ENCODE measurements at places on chromosomes 16 and 17.

DNA sequence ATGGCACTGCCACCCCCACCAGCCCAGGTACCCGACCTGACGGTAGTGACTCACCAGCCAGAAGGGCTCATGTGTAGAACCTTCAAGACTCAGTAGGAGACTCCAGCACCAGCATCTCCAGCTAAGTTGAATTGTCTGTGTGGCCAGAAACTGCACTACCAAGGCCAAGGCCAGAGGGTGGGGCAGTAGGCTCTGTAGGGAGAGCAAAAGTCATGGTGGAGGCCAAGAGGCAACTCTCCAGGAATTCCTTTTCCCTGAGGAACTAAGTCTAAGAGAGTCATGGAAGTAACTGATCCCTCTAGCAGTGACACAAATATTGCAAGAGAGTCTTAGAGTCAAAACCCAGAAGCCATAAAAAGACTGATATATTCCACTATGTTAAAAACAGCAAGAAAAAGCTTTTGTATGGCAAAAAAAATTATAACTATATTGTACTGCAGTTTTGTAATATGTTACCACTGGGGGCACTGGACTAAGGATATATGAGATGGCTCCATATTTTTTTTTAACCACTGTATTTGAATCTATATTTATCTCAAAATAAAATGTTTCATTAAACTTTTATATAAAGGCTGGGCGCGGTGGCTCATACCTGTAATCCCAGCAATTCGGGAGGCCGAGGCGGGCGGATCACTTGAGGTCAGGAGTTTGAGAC lies 30.2 kb upstream of the GUCY2D start:
- no peak for DNase-seq

GRCh38 chr17:81741594-81742452 lies 29.7 kb downstream of the SLC25A10 start:
- no peak for DNase-seq

- no peak for DNase-seq
Measured at GRCh38 chr17:72193391-72194106, 72.7 kb downstream of the SOX9 start.

DNA sequence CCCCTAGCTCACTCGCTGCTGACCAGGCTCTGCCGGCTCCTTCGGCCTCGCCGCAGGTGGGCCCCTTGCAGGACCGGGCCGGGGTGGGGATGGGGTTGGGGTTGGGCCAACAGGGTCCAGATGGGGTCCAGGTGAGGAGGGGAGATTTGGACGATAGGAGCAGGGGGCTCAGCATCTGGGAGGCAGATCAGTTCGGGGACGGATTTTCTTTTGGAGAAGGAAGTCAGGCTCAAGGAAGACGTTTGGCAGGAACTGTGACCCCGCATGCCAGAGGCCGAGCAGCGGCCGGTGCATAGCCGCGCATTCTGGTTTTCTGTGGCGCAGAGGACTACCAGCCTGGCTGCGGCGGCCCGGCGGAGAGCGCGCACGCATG lies 845 bp upstream of the ALDOA start:
- DNase-seq = no peak

DNA sequence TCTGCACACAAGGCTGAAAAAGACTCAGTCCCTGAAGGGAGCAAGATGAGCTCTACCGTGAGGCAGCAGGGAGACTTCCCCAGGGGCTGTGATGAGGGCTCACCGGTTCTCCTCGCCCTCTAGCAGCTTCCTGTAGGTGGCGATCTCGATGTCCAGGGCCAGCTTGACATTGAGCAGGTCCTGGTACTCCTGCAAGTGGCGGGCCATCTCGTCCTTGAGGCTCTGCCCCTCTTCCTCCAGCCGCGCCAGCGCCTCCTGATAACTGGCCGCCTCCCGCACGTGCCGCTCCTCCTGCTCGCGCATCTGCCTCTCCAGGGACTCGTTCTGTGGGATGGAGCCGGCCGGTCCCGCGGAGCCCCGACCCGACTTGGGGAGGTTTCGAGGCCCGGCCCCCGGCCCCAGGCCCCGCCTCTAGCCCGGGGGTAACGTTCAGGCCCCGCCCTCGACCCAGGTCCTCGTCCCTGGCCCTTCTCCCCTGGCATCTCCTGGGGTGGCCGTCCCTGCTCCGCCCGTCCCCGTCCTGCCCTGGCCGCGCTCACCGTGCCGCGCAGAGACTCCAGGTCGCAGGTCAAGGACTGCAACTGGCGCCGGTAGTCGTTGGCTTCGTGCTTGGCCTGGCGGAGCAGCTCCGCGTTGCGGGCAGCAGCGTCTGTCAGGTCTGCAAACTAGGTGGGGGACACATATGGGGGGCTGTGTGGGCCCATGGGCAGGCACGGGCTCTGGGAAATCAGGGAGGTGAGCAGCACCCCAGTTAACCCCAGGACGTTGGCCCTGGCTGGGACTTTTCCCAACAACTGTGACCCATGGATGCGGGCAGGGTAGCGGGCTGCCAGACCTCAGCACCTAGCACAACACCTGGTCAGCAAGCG lies 3.9 kb downstream of the GFAP start:
- no peak for DNase-seq

DNA sequence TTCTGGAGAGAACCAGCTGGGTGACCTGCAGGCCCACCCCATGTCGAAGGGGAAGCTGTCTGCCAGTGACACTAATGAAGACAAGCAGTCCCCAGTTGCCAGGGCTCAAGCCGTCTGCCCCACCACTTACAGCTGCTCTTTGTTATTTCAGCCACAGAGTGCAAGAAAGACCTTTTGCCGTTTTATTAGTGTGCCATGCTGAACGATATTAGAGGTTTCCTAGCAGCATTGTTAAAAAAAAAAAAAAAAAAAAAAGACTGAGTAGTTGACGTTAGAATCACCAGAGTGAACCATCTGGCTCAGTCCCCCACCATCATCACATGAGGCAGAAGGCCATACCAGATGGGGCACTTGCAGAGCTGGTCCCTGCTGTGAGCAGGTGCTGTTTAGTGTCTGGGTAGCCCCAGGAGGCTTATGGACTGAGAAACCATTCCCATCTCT lies 26.5 kb upstream of the SLC39A11 start:
- no peak for DNase-seq

GRCh38 chr17:71985111-71986039 lies 135.4 kb upstream of the SOX9 start:
- DNase-seq = no peak

- no peak for DNase-seq
Measured at GRCh38 chr17:71110326-71110725, 941.0 kb downstream of the KCNJ2 start.

DNA sequence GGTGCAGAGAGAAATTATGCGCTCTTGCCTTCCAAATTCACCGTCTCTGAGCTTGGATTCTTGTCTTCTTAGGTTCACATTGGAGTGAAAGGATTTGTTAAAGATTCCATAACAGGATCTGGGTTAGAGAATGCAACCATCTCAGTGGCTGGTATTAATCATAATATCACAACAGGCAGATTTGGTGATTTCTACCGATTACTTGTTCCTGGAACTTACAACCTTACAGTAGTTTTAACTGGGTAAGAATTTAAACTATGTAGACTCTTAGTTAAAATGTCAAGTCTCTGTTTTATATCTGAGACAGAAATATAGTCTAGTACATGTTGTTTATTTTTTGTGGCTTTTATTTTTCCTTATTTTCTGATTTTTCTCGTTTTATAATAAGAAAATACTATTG lies 42.9 kb downstream of the CPD start:
- DNase-seq = no peak

- DNase-seq = no peak
Measured at GRCh38 chr16:56048425-56049105, 142.7 kb upstream of the GNAO1 start.

DNA sequence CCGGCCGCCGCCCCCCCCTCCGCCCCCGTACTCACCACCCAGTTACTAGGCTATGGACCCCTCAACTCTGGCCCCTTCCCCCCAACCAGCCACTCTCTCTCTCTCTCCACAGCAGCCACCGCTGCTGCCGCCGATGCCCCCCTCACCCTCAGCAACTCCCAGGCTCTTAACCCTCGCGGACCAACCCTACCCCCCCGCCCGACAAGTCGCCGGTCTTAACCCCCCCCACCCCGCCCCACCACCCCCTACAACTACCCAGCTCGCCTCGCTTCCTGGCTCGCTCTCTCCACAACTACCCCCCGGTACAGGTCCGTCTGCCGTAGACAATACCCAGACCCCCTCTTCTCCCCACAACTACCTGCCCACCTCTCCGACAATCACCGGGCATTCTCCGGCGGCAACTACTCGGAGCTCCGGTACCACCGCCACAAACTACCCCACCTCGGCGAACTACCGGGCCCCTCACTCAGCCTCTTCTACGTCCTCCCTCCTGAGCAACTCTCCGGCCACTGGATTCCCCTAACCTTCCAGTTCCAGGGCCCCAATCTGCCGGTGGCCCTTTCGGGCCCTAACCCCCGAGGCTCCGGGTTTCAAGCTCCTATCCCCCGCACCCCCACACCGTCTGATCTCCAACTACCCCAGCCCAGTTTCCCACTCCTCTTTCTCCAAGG lies 702 bp downstream of the PHF23 start:
- no peak for DNase-seq

- no peak for DNase-seq
Measured at GRCh38 chr16:85724126-85724879, 26.6 kb downstream of the C16orf74 start.

- no peak for DNase-seq
Measured at GRCh38 chr17:66423056-66423955, 120.9 kb downstream of the PRKCA start.

DNA sequence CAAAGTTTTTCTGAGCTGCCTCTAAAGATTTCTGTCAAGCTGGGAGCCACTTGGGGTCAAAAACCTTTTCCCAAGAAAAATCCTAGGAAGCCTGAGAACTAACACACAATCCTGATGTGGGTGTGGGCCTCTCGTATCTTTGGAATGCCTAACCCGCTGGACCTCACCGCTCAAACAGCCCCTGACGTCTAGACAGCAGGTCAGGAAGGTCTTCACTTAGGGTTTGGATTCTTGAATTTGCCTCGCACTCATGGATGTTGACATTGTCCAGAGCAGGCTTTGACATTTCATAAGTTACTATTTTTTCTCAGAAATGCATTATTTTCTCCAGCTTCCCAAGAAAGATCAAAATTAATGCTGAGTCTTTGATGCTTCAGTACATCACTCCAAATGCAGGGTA lies 18.9 kb downstream of the TEX2 start:
- DNase-seq = no peak

GRCh38 chr16:56860226-56861020 lies 4.6 kb upstream of the SLC12A3 start:
- DNase-seq = peak; percentile 71

GRCh38 chr17:78476973-78477372 lies 98.5 kb downstream of the PGS1 start:
- no peak for DNase-seq

DNA sequence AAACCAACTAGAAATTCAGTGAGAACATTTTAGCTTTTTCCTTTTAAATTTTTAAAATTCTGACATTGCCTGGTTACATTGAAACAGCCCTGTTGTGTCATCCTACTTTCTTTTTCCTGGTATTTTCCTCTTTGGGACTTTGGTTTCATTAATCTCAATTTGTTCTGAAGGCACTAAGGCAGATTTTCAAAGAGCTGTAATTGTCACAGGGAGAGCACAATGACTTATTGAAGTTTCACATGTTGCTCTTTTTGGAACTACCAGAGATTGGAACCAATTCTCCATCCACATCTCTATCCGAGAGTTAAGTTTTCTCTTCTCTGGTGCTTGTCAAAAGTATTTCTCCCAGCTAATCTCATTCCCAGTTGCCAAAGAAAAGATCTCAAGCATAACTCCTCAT lies 144.7 kb upstream of the TBX2 start:
- DNase-seq = no peak

DNA sequence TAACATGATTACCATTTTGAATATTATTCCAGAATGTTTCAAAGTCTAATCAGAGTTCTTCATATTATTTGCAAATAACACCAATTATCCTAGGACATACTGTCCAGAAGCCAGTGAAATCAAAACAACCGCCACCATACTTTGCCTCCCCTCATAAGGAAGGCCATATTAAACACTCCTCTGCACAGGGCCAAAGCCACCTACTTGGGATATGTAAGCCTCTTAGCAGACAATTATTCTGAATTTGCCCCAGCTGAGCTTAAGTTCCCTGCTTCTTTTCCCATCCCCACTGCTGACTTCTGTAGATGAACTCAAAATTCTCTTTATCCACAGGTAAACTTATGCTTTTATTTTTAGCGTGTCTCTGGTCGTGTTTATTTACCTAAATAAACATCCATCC lies 374.0 kb downstream of the KIF2B start:
- DNase-seq = no peak

DNA sequence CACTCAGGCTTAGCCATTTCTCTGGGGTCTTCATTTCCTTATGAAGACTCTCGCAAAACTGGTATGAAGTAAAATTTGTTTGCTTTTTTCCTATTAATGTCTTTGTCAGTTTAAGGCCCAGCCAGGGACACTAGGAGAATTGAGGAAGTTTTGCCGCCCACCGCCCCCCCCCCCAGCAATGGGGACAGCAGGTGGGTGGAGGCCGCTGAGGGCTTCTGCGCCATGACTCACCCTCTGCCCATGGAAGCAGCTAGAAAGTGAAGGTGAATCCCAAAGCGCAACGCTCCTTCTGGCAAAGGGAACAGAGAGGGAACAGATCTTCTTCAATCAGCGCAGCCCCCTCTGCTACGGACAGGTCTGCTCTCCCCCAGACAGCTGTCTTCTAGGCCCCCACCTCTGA lies 49.7 kb downstream of the MARF1 start:
- no peak for DNase-seq

DNA sequence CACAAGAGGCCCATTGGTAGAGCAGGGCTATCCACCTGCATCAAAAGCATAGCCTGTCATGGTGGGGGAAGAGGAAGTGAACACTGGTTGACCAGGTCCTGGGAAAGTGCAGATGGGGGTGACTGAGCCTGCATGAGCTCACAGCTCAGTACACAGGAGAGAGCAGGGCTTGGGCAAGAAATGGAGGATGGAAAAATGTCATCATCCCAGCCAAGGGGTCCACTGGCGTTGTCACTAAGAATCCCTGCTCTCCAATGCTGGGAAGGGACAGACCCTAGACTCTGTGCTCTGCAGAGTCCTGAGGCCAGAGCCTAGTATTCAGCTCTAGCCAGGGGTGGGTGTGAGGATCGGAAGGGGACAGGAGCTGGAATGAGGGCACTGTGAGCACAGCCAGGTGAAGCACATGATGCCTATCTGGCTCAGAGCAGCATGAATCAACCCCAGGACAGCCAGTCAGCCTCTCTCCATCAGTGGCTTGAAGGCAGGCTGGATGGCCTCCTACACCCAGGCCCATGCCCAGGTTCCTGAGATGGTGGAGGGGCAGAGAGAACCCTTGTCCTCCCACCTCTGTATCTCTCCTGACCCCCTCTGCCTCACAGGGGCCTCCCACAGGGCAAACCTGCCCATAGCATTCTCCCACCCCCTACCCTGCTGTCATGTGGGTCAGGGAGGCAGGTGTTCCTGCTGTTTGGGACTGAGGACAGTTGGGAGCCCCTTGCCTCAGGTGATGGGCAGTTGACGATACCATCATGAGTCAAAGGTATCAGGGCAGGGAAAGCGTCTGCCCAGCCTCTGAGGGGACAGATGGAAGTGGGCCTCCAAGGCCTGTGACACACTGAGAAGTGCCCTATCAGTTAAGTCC lies 13.8 kb upstream of the CTCF start:
- DNase-seq = no peak

- no peak for DNase-seq
Measured at GRCh38 chr16:66400503-66401380, 26.4 kb upstream of the BEAN1 start.

- DNase-seq = no peak
Measured at GRCh38 chr16:61412562-61412961, 623.7 kb downstream of the CDH8 start.
